Transverse colon (tissue), 4 donors: ENCODE measurements at places on chromosomes 4 and X. TPM values are rescaled to one million over a fixed set of nuclear protein-coding genes. Genes with fewer than 3 reads are reported as not detected.

- DNase-seq = peak; percentile 83
These were observed 968 bp upstream of the NELFA start for GRCh38 chr4:2009651-2010233.

DNA sequence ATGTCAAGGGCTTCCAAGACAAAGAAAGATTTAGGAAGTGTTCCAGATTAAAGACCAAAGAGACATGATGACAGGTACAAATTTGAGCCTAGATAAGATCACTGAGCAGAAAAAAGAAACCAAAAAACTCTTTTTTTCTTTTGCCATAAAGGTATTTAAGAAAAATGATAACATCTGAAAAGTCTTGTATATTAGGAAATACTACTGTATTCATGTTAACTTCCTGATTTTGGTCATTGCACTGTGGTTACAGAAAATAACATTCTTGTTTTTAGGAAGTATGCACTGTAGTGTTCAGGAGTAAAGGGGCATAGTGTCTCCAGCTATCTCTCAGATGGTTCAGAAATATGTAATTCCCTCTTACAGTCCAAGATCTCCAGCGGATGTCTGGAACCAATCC, 37.1 kb downstream of the RWDD4 start:
- no peak for DNase-seq

DNA sequence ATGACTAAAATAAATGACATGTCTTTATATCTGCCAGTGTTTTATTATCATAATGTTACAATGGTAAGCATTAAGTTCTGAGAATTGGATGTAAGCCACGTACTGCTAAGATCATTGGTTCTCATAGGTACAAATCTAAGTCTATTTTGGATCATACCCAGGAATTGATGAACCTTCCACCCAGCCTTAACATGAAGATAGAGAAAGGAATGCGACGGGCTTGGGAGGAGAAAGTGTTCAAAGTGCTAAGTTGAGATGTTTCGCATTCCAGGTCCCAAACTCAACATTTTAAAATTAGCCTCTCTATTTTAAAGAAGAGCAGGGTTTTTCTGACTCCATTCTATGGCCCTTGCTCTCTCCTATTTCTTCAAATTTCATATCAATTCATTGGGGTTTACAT, 54.9 kb upstream of the FRAS1 start:
- no peak for DNase-seq

- DNase-seq = no peak
These were observed 555.5 kb upstream of the MAGEB2 start for GRCh38 chrX:29659911-29660310.

- no peak for DNase-seq
These were observed 48.4 kb downstream of the PTTG2 start for GRCh38 chr4:38008571-38009021.

DNA sequence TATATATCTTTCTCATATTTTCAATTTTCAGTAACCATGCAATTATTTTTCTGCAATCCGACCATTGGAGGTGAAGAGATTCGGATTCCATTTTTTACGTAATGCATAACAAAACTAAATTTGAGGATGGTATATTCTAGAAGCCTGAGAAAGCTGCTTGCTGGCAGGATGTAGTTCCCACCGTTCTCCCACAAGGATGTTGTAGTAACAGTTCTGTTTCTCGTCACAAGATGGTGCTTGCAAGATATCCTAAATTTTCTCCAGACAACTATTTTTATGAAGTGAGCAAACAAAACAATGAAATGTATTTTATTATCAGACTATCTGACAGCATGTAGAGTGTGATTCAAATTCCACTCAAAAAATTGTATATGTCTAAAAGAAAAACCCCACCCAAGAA, 10.7 kb downstream of the PWWP3B start:
- no peak for DNase-seq

DNA sequence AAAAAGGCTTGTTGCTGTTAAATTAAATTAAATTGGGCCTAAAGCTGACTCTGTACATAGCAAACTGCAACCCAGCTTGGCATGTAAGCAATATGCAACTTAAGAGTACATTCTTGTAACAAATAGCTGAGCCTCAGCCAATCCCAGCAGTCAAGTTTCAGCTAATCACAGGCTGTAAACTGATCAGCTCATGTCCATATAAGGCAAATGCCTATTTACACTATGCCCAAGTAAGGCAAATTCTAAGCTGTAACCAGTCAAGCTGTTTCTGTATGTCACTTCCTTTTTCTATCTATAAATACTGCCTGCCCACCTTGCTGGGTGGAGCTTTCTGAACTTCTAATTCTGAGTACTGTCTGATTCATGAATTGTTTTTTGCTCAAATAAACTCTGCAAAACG, 429.1 kb upstream of the FTHL17 start:
- DNase-seq = no peak

The PAPSS1 gene
- total RNA-seq = 14.3 TPM

The TMSB15A gene
- not detected for total RNA-seq

The PAGE2 gene
- not detected for total RNA-seq

The GAGE1 gene
- total RNA-seq = not detected
